ENCODE measurements at places on chromosomes 1 and 21.

DNA sequence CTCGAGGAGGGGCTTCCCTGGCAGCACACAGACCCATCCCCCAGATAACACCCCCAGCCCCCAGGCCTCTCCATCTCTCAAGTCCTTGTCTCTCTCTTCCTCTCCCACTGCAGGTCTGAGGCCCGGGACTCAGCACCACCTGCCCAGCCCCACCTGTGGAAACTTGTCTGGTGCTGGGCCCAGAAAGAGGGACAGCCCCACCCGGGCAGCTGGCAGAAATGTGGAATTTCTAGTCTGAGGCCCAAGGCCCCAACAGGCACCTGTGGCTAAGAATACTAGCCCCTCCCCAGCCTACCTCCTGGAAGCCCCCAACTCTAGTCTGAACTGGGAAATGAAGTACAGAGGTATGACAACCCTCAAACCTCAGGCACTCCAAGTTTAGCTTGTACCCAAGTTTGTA lies 15.4 kb downstream of the TTC39A start:
- DNase-seq: no peak

DNA sequence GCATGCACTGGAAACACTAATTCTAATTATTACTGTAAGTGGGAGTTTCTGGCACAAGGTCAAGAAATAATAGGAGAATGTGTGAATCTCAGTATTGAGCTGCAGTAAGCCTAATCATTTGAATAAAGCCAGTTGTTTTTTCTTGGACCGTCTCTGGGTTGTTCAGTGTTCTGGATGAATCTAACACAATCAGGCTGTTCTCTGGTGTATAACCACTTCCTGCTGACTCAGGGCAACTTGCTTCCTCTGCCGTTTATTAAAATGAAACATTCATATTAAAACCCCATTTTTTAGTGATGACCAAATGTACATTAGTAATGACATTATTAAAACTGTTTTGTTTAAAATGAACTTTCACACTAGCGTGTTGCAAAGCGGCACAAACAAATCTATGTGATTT lies 273.1 kb upstream of the SNX7 start:
- DNase-seq: peak; percentile 98

DNA sequence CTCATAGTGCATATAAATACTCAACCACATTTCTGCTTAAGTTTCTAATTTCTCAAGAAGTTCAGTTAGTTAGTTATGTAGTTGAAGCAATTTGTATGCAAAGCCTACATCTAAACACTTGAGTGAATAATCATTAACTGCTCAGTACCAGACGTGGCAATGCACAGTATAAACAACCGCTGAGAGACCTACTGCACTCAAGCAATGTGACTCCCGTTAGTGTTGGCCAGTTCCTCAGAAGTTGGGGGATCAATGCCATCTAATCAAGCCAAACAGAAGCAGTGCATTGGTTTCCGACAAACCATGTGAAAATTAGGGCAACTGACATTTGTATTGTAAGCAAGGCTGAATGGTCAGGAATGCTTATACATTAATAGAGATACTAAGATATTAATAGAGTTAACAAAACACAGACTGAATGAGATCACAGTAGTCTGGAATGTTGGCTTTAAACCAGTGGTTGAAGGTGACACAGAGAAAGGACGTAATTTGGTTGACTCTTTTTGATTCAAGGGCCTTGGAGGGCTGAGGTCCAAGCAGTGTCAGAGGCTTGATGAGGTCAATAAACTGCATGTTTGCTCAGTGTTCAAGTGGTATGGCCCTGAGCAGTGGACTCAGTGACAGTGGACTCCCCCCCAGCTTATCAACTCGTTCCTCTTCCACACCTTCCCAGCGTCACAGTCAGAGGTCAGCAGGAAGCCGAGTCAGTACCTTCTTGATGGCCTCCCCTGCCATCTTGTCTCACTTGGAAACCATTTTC lies 255.5 kb downstream of the CTH start:
- DNase-seq: no peak

GRCh38 chr1:180231936-180232335 lies 1.9 kb downstream of the LHX4 start:
- no peak for DNase-seq

DNA sequence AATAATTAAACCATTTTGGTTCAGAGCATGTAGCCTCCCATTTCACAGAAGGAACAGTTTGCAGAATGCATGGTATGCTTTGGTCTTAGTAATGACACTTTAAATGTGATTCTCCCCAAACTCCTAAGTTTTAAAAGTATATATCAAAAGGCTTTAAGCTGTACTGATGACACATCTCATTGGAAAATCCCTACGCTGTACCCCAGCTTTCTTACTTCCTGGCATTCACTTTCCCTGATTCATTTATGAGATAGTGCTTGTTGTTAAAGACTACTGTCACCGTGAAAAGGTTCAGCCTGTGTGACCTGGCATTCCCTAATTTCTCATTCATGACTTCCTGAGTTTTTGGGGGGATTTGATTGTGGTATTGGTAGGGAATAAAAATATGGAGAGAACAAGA lies 53.4 kb downstream of the MPZL1 start:
- no peak for DNase-seq

- DNase-seq: no peak
These were observed 6.0 kb downstream of the TMPRSS2 start for GRCh38 chr21:41501919-41502318.
